ENCODE measurements at places on chromosomes 6 and 20. TPM values are rescaled to one million over a fixed set of nuclear protein-coding genes. Genes with fewer than 3 reads are reported as not detected.

DNA sequence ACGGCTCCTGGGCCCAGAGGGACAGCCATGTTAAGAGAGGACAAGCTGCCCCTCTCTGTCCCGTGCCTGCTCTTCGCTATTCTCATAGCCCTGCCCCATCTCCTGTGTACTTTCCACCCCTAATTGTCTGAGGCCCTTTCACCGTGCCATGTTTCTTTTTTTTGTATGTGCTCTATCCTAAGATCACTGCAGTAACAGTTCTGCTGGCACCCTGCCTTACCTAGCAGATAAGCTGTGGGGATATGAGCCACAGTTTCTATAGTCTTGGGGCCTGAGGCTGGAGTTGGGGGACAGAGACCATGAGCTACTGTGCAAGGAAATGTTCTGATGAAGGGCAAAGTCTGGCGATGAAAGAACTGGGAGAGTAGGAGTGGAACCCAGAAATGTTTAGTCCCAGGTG, 269.5 kb upstream of the CITED2 start:
- H3K4me1 ChIP-seq: peaks cover 3% of the 10 kb centered on the region
- DNase-seq: no peak
- H3K36me3 ChIP-seq: no peaks in the 10 kb centered on the region
- no peak overlapping the region for H3K27ac ChIP-seq
- H3K27me3 ChIP-seq: no peaks in the 10 kb centered on the region

Gene ACTL10
- total RNA-seq: 2.1 TPM

DNA sequence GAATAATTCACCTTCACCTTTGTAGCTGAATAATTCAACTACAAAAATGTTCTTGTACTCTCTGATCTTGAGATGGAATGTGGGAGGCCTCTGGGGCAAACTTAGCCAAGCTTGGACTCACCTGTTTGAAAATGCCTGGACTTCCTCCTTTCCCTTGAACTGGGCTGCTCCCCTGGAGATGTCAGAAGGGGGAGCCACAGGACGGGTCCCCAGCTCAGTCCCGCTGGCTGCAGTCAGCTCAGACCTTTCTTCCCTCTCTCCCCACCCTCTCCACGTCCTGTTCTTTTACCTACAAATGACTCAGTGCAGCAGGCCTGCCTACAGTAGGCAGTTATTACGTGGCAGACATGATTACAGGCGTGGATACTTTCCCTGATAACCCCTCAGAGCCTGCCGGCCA, 131.5 kb upstream of the RALGAPA2 start:
- no peak overlapping the region for H3K27ac ChIP-seq
- no peak for DNase-seq

GRCh38 chr6:118260833-118261232, 287.3 kb upstream of the PLN start:
- H3K36me3 ChIP-seq: no peaks in the 10 kb centered on the region
- H3K4me1 ChIP-seq: peaks cover 1% of the 10 kb centered on the region
- no peak overlapping the region for H3K27ac ChIP-seq
- H3K4me3 ChIP-seq: no peak overlapping the region

Gene AGER
- total RNA-seq: 8.1 TPM

Gene EYS
- total RNA-seq: not detected

- H3K4me3 ChIP-seq: no peak overlapping the region
- H3K36me3 ChIP-seq: no peaks in the 10 kb centered on the region
- no peak overlapping the region for H3K27ac ChIP-seq
- H3K4me1 ChIP-seq: no peaks in the 10 kb centered on the region
- no peaks in the 10 kb centered on the region for H3K27me3 ChIP-seq
Observed at GRCh38 chr20:58352468-58352867, 36.6 kb upstream of the VAPB start.

Gene CFB
- total RNA-seq: 231 TPM

Gene STK35
- total RNA-seq: 10.2 TPM

GRCh38 chr6:36989264-36989663, 3.3 kb upstream of the MTCH1 start:
- H3K36me3 ChIP-seq: no peaks in the 10 kb centered on the region
- no peaks in the 10 kb centered on the region for H3K27me3 ChIP-seq
- H3K4me1 ChIP-seq: peaks cover 5% of the 10 kb centered on the region
- no peak for DNase-seq
